Gastroesophageal sphincter (tissue), 4 donors: ENCODE measurements at places on chromosomes 2 and 18.

- no peak for ATAC-seq
Observed at GRCh38 chr2:176118601-176119339, 2.2 kb downstream of the HOXD10 start.

- ATAC-seq, result no peak
Observed at GRCh38 chr2:191501561-191502168, 176.3 kb upstream of the NABP1 start.

GRCh38 chr2:239820836-239821693 is 204.1 kb downstream of the NDUFA10 start:
- ATAC-seq, result peak; percentile 72

- ATAC-seq, result no peak
Observed at GRCh38 chr2:134441153-134441863, 187.4 kb downstream of the MGAT5 start.

GRCh38 chr2:118755384-118755783 is 92.1 kb downstream of the EN1 start:
- no peak for ATAC-seq

- peak; percentile 38 for ATAC-seq
Observed at GRCh38 chr18:39846265-39846664, 2108.8 kb upstream of the PIK3C3 start.

DNA sequence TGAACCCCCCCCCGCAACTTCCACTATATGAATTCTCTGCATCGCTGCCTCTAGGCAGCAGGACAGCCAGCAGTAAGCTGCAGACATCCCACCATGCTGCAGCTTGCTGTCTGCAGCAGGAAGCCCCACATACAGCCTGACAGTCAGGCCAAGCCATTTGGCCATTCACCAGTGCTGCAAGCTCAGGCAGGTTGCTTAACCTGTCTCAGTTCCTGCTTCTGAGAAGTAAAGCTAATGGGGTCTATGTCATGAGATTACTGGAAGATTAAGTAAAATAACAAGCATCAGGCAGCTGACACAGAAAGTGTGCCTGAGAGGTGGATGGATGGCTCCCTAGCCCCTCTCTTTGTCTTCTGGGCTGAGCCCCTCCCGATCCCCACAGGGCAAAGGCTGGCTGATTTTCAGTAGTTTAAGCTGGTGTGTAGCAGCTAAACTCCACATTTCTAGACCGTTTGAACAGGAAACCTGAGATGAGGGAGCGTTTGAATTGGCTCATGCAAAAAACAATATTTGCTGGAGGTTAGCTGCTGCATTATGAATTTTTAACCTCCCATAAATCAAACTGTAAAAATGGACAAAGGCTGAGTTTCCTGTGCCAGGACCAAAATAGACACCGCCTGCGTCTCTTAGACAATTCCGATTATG is 193.8 kb upstream of the ARL4C start:
- no peak for ATAC-seq

GRCh38 chr2:222859786-222860612 is 837 bp upstream of the ACSL3 start:
- peak; percentile 30 for ATAC-seq

DNA sequence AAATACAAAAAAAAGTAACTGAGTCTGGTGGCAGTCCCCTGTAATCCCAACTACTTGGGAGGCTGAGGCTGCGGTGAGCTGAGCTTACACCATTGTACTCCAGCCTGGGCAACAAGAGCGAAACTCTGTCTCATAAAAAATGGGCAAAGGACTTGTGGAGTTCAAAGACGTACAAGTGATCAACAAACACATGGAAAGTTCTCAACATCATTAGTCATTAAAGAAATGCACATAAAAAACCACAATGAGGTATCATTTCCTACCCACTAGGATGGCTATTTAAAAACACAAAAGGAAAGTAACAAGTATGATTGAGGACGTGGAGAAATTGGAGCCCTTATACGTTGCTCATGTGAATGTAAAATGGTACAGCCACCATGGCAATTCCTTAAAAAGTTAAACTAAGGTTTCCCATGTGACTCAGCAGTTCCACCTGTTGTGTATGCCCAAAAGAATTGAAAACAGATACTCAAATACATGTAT is 52.3 kb downstream of the RAB10 start:
- no peak for ATAC-seq

DNA sequence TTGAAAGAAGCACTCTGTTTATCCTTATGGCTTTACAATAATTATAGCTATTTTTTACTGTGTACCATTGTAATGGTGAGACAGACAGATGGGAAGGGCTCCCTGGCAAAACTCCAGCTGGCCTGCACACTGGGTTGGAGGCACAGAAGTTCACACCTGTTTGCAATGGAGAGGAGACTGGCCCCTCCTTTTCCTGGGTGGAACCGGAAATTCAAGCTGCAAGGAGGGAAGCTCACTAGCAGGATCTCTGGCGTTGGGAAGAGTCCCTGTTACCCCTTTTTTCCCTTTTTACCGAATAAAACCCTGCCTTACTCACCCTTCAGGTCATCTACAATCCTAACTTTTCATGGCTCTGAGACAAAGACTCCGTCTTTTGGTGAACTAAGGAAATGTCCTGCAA is 100.3 kb upstream of the TFPI start:
- no peak for ATAC-seq

GRCh38 chr18:55524353-55525073 is 63.5 kb downstream of the TCF4 start:
- no peak for ATAC-seq

GRCh38 chr2:78686625-78687153 is 338.8 kb upstream of the REG3G start:
- ATAC-seq, result no peak

DNA sequence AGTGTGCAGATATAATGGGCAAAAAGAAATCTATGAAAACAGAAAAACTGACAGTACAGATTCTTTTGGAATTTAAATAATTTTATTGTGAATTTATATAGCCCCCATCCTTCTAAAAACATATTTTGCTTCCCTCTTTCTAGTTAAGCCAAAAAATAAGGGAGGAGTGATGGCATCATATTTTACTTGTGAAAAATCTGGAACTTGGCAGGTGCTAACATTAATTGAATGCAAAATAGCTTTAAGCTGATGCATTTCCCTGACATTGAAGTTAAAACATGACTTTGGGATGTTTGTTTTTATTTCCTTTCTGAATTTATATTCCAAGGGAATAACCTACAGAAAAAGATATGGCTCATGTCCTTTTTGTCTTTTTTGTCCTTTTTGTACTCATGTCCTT is 82.6 kb upstream of the RBM44 start:
- no peak for ATAC-seq

GRCh38 chr2:191105082-191105481 is 45.7 kb downstream of the STAT4 start:
- ATAC-seq, result no peak

- ATAC-seq, result no peak
Observed at GRCh38 chr18:45792506-45793263, 32.8 kb upstream of the SIGLEC15 start.

DNA sequence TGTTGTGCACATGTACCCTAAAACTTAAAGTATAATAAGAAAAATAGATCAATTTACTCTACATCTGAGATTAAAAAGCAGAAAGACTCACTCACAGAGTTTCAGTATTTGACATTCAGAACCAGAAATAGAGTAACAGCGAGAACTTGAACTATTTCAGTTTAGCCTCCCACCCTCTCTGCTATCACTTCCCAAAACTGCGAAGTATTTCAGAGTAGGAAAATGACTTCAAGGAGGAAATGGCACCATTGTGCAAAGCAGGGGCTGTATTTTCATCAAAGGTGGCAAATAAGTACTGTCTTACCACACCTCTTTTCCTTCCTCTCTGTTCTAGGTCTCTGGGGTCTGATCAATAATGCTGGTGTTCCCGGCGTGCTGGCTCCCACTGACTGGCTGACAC is 13.6 kb downstream of the DHRS9 start:
- no peak for ATAC-seq

DNA sequence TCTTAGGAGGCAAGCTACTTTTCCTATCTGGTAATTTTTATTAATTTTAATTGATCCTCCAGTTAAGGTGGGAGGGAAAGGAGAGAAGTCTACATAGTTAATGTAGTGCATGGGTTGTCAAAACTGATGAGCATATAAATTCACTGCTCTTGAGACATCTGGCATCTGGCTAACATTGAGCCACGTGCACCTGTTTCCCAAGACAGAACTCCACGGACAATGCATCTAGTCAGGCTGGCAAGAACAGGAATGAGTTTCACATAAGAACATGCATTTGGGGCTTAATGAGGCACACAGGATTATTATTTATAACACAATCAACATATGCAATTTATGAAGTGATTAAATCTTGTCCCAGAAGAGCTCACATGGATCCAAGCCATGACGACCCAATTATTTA is 16.2 kb upstream of the RAB1A start:
- ATAC-seq, result no peak

DNA sequence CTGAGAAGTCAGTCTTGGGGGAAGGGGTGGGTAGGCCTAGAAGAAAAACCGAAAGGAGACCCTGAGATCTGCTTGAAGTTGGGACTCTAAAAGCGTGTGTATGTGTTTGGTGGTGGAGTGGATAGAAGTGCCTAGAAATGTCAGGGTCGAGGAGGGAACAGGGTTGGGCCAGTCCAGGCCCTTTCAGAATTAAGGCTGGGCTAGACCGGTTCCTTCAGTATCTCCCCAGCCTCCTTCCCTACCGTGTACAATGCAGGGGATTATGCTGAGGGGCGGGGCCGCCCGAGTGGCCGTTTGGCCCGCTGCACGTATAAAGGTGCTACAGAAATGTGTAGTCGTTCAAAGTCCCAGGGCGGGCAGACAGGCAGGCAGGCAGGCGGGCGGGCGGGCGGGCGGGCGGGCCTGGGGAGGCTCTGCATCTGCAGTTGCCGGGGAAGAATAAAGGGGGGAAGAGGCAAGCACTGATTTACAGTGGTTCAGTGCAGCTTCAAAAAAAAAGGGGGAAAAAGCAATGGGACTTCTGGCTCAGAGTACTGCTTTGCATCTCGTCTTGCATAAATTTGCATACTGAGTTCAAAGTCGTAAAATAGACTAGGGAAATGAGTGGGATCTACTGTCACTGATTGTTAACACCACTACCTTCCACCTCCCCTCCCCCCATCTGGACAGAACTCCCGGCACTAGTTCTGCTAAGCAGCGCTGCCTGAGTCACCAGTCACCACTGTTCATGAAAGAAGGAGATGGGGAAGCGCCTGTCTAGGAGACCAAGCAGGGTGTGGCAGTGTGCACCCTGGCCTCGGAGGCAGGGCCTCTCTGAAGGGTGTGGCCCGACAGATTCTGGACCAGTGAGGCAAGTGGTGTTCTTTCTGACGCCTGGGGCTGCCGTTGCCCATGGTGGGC is 3.6 kb downstream of the IGFBP2 start:
- ATAC-seq, result peak; percentile 56

DNA sequence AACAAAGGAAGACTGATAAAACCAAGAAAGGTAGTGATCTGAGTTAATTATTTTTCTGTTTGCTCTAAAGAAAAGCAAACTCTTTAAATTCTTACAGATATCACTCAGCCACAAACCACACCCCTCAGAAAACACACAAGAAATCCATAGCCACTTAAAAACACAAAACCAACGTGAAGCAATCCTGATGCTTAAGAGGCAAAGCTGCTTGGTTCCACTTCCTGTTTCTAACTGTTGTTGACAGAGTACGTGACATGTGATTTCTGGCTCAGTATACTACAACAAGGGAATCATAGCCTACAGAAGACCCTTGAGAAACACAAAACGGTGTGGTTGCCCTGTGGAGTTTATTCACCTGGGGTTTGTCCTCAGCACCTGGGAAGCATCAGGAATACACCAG is 240.9 kb upstream of the APCDD1 start:
- no peak for ATAC-seq

- ATAC-seq, result no peak
Observed at GRCh38 chr2:27041752-27042151, 9.0 kb downstream of the TMEM214 start.

DNA sequence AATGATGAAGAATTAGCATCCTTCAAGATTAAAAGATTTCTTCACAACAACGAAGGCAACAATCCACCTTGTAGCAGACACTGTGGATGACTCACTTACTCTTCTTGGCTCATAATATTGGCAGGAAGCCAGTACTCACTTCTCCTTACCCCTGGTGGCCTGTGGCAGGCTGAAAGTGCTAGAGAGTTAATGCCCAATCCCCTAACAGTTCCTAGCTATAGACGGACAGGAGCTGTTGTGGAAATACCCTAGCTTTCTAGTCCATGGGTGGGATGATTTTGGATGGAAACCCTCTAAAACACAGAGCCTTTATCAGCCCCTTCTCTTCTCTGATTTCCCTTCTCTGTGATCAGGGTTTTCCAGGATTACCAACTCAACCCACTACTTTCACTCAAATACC is 128.6 kb upstream of the NYAP2 start:
- no peak for ATAC-seq

DNA sequence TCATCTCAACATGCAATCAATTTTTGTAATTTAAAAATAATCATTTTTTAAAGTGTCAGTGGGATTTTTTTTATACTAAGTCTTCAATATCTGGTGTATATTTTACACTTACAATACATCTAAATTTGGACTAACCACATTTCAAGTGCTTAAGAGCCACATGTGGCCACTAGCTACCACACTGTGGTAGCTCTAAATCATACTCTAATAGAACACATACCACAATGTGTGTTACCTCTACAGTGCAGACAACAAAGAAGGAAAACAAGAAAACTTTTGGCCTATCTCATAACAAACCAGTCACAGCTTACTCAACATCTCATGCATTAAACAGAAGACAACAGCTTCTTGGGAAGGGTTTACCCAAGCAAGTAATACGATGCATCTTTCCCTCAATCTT is 24.5 kb downstream of the PIAS2 start:
- no peak for ATAC-seq

- ATAC-seq, result no peak
Observed at GRCh38 chr2:23241611-23242245, 143.3 kb upstream of the KLHL29 start.

DNA sequence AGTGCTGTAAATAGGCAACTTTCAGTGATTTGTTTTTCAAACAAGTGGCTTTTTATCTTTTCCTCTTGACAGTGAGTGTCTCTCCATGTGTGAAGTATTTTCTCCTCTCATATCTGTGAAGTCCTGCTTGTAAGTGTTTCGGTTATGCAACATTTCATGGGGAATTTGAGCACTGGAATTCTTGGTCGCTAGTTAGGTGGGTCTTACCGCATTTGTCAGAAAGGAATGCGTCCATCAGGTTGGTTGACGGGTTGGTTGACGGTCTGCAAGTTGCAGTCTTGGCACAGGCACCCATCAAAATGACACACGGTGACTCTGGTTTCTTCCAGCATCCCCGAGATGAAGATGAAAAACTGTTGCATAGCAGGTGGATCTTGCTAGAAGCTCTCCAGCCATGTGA is 109.8 kb downstream of the AGAP1 start:
- ATAC-seq, result no peak

DNA sequence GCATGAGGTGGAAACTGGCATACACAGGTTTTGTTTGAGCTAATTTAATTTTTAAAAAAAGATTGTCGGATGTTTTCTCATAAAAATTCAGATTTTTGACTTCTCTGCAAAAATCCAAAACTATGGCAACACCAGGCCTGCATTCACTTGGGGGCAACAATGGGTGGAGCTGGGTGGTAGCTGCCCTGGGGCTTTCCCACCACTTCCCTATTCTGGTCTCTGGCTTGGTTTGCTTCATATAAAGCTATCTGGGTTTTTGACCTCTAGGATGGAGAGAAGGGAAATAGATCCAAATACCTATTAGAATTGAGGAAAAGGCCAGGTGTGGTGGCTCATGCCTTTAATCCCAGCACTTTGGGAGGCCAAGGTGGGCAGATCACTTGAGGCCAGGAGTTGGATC is 5.5 kb upstream of the CYP27A1 start:
- no peak for ATAC-seq
